Activated CD8-positive, alpha-beta memory T cell treated with anti-CD3 and anti-CD28 coated beads for 4 hours (primary cell): ENCODE measurements at places on chromosomes 6 and 20.

DNA sequence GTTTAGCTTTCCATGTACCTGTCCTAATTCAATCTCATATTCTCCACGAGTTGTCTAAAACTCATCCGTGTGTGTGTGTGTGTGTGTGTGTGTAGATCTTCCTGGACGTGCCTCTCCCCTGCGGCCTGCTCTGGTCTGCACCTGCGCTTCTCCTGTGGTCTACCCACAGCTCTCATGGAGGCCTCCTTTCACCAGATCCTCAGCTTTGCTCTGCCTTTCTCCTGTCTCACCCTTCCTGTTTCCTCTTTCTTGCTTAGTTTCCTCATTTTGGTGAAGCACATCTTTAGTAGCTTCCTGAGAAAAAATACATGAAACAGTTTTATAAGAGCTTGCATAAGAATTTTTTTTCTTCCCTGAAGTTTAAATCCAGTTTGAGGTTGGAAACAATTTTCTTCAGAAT, 18.1 kb downstream of the SLX4IP start:
- DNase-seq: no peak

GRCh38 chr6:131368198-131368911, 204.7 kb upstream of the ARG1 start:
- DNase-seq: no peak

GRCh38 chr20:39619271-39619785, 657.2 kb downstream of the DHX35 start:
- DNase-seq: no peak

- no peak for DNase-seq
These were observed 37.1 kb upstream of the FILIP1 start for GRCh38 chr6:75530696-75531095.

DNA sequence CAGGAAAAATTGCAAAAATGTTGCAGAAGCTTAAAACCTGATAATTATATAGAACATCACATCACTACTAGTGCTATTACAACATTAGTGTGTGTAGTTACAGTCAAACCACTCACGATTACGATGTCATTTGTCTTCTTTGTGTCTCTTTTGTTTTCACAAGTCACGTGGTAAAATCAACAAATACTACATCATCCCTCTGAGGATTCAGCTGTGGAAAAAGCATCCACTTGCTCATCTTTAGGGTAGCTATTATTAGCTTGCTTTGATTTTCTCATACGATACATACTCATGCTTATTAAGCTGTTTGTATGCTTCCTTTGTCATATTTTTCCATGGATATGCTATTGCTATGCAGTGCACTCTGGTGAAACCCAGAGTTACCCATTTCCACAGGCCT, 22.2 kb upstream of the ATXN1 start:
- DNase-seq: no peak

DNA sequence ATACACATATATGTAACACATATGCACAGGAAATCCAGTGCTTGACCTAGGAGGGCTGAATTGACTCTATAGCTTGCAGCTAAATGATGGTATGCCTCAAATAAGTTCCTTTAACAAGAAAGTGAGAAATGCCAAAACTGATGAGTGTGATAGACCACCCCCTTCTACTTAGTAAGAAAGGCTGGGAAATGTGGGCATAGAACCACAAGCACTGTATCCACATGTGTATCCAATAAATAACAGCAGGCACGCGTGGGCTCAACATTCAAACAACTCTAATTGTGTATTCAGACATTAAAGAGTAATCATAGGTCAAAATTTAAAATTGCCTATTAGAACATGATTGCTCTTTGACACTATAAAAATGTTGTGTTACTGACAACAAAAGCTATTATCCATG, 54.1 kb downstream of the FAM83B start:
- no peak for DNase-seq

GRCh38 chr20:19913349-19913748, 103.8 kb upstream of the NAA20 start:
- DNase-seq: no peak

DNA sequence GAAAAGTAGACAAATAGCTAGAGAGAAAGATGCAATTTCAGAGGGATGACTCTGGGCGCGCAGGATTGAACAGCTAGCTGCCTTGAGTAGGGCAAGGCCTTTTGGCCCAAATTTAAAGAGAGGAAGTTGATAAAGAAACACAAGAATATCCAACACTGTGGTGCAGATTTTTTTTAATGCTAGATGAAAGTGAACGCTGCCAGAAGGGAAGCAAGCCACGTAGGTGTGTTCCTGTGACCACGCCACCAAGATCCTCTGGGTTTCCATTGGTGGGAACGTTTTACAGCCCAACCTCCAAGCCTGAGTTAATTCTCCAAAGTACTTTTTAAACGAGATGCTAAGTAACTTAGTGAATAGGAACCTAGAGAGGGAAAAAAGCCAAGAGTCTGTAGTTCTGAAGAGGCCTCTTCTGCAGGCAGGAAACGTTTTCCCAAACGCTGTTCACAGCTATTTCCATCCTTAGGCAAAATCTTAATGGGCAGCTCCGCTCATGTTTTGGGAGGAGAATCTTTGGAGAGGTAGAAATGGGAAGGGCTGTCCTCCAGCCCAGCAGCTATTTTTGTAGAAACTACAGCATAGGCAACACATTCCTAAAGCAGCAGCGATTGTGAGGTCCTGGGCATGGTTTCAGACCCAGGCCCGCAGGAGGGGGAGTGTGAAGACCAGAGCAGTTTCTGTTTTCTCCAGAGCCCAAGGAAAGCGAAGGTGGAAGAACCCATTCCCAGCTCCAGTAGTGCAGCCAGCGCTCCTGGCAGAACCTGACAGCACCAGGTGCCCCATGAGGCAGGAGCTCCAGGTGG, 8.2 kb downstream of the LY86 start:
- DNase-seq: no peak

- no peak for DNase-seq
These were observed 163.0 kb downstream of the TBX18 start for GRCh38 chr6:84601366-84601765.

DNA sequence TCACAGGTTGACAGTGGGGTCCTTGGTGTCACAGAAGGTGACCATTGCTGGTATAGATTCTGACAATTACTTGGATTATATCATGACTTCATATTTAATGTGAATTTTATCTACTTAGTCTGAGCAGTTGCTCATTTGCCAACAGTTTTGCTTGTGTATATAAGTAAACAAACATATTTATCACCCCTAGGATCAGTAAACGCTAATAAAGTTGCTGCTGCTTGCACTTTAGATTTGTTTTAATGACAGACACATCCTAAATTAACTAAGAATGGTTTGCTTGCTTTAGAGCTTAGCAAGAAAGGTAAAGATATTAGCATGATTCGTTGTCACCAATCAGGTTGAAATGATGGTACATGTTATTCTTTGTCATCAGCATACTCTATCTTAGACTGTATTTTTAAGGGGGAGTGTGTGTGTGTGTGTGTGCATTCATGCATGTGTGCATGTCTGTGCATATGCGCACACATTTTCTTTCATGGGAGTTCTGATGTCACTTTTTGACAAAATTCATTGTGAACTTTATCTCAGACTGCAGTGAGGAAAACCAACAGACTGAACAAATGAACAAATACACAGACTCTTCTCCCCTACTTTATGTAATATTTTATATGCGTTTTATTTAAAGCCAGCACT, 782.6 kb upstream of the FLRT3 start:
- DNase-seq: no peak

- DNase-seq: no peak
These were observed 92.4 kb downstream of the SMOC2 start for GRCh38 chr6:168533414-168533813.

DNA sequence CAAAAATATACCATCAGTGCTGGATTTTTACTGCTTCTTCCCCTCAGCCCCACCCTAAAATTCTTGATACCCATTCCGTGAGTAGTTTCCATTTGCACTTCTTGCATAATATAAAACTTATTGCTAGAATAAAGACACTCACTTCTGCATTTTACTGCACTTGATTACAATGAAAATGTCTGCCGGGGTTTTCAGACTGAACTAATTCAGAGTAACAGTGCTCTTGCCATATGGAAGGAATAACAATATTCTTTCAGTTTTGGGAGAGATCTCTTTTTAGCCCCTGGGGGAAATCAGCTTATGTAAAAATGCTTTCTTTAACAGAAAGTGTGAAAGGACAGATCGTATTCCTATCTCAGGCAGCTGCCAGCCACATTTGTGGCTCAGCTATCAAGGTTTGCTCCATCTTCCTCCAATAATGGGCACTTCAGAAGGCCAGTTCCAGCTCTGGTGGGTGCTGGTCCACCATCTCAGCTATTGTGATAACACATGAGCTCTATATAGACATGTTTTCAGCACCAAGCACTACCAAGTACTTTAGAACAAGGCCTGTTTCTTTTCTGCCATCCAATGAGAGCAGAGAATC, 8.9 kb downstream of the SMLR1 start:
- DNase-seq: no peak

- no peak for DNase-seq
These were observed 18.6 kb upstream of the CST3 start for GRCh38 chr20:23656372-23656771.

DNA sequence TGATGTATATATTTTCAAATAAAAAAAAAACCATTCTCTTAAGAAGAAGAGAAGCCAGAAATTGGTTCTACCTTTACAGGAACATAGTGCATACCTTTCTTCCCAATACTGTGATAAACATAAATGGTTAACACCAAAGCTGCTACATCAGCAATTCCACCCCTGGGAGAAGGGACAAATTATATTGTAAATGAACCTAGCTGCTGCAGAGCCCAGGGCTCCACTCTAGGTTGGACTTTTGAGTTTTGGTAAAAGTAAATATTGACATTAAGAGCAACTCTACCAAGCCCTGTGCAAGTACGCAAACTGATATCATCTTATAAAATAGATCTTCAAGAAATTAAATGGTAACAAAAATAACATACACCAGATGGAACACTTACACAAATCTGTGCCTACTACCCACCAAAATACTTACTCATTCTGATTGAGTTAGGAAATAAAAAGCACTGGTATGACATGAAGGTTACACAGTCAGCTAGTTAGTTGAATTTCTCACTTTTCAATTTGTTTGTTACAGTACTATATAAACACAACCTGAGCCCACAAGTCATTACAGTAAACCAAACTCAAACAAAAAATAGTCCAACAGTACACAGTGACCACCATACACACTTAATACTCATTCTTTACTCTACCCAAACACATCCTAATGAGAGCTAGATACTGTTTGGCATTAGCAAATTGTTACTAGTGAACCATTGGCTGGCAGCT, 223.3 kb upstream of the HEY2 start:
- no peak for DNase-seq

- DNase-seq: no peak
These were observed 9.1 kb upstream of the TJAP1 start for GRCh38 chr6:43468240-43468639.

DNA sequence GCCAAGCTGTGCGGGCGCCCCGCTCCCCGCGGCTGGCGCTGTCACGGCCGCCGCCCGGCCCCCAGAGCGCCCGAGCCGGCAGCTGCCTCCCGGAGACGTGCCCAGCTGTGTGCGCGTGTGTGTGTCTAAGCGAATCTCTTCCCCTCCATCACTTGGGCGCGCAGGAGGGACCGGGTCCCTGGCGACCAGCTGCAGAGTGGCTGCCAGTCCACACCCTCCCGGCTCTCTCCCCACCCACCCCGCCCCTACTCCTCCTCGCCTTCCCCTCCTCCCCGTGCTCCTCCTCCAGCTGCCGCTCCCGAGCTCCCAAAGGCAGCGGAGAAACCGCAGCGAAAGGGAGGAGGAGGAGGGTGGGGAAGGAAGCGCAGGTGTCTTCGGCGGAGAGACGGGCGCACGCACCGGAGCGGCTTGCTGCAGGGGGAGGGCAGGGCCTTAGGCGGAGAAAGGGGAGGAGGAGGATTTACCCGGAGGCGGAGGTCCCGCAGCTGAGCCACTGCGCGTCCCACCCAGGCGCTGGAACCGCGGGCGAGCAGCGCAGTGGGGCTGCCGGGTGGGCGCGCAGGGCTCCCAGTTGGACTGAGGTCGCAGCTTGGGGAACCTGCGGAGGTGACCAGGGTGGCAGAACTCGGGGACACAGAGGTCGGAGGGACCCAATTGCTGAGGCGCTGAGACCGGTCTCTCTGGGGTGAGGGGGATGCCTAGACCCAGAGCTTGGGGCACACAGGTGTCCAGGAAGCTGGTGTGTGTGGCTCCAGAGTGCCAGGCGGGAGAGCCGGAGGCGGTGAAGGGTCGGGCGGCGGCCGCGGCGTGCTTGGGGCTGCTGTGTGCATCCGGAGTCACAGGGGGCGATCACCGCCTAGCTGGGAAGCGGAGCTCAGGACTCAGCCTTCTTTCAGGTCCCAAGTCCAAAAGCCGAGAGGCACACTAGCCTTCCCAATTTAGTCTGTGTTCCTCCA, at the start of gene HS3ST5:
TSS of gene HS3ST5 (minus strand) at position 198 of the 956 bp plus-strand sequence. CDS start 280,178 bp downstream, outside the sequence.
- DNase-seq: no peak

GRCh38 chr6:155493694-155494143, 38.1 kb upstream of the NOX3 start:
- no peak for DNase-seq

DNA sequence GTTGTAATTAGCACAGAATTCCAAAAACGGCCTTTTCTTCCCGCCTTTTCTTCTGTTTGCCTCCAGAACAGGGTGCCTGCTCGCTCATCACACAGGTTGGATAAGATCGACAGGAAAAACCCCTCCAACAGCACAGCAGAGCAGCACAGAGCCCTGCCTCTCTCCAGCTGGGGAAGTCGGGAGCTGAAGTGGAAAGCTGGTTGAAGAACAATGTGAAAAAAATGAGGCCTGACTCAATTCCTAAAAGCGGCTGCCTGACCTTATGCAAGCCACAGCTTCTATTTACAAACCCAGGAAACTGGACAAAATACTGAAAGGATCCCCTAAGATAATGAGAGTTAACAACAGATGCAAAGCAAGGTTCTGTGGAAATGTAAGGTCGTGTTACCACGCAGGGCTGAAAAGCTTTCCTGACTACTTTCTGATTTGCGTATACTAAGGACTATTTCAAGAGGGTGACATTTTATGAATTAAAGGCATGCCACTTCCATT, 116.9 kb downstream of the TTLL2 start:
- no peak for DNase-seq

DNA sequence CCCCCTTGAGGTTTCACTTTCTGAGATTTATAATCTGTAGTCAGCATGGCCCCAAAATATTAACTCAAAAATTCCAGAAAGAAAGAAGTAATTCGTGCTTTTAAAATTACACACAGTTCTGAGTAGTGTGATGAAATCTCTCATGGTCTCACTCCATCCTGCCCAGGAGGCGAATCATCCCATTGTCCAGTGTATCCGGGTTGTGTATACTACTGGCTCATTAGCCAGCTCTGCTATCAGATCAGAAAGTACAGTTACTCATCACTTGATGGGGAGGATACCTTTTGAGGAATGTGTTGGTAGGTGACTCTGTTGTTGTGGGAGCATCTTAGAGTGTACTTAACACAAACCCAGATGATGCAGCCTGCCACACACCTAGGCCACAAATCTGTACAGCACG, 65.2 kb downstream of the CDC5L start:
- no peak for DNase-seq
